NCI-H2171 (cell line): ENCODE measurements at places on chromosomes 11 and 22.

DNA sequence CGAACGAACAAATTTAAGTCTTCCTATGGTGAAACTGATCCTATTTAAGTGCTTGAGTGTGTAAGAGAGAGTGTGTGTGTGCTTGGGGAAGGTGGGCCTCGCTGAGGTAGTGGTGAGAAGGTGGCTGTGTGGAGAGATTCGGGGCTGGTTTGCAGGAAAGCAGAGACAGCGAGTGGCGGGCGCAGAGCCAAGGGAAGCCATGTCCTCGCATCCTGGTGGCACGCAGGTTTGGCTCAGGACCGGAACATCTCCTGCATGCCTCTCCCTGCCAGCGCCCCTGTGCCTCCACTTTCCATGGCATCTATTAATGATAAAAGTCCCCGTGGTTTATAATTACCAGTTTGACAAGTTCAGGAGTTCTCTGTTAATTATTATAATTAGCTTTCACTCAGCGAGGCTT, 383.1 kb upstream of the CADM1 start:
- no peak for DNase-seq

DNA sequence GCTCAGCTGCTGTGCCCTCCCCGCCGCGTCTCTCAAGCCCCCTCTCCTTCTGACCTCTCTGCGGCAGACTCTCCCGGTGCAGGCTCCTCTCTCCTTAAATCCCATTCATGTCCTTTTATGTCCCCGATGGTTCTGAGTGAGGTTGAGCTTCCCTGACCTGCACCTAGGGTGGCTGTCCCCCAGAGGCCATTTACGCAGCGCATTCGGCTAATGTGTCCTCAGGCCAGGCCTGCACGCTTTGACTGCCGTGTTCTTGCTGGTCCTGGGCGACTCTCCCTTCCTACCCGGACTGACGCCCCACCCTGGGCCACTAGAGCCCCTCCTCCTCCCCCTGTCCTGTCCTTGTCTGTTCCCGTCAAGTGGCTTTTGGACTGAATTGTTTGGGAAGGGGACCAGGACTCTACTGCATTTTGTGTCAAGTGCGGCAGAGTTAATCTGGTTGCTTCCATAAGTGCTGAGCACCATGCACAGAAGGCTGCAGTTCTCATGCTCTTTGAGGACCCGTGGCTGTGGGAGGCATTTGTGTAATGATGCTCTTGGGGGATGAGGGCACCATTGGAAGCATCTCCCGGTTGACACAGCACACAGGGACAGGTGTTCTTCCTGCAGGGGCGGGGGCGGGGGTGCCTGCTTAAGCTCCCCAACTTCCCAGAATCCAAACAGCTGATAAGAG, 37.1 kb downstream of the IGHMBP2 start:
- DNase-seq, result no peak

DNA sequence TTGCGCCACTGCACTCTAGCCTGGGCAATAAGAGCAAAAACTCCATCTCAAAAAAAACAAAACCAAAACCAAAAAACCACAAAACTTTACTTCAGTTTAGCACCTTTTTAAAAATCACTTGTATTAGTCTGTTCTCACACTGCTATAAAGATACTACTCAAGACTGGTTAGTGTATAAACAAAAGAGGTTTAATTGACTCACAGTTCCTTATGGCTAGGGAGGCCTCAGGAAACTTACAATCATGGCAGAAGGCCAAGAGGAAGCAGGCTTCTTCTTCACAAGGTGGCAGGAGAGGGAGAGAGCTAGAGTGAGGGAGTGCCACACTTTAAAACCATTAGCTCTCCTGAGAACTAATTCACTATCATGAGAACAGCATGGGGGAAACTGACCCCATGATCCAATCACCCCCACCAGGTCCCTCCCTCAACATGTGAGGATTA, 261.3 kb downstream of the TMEM135 start:
- no peak for DNase-seq

GRCh38 chr11:11513422-11513821, 108.4 kb downstream of the GALNT18 start:
- DNase-seq, result no peak

GRCh38 chr11:64498136-64498535, 92.9 kb upstream of the SLC22A12 start:
- DNase-seq, result no peak

GRCh38 chr22:23183061-23183698, 2.9 kb downstream of the BCR start:
- DNase-seq, result peak; percentile 19

DNA sequence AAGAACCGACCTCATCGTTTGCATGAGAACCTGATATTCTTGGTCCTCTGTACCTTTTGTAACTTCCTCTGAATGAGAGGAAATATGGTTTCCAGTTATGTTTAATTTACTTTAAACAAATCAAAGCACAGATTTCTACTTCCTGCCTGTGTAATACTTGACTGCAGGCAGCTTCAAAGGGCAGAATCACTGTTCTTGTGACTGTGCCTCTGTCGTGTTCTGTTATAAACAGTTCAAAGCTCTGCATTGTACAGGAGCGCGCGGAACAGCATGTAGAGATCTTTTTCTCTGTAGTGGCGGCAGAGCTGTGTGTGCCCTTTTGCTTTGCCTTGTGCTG, 73.2 kb upstream of the CLDN5 start:
- DNase-seq, result no peak

DNA sequence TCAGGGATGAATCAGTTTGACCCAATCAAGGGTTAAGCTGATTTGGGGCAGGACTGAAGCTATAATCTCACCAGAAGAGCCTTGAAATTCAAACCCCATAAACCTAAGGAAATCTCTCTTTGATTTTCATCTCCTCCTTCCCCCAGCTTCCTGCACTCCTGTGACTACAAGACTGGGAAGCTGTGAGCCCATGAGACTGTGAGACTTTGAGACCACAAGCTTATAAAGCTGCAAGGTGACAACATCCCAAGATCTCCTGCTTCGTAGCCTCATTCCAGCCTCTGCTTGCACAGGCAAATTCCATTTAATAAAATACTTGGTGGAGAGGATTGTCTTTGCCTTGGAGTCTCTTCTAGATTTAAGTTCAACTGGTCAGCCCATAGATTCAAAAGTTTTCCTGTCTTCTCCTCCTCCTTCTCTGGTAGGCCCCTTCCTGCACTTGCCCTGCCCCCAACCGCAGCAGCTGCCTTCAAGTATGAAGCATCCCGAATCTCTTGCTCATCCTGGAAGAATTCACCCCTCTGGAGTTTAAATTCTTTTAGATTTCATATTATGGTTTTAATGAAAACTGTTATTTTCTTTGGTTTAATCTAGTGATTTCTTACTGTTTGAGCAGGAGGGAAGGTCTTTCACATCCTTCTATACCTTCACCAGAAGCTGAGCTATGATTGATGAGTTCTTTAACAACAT, 42.1 kb downstream of the PAMR1 start:
- DNase-seq, result no peak

GRCh38 chr11:70611821-70612220, 213.5 kb downstream of the CTTN start:
- DNase-seq, result no peak

- no peak for DNase-seq
Observed at GRCh38 chr22:23581260-23581650, 1.2 kb upstream of the IGLL1 start.

- DNase-seq, result no peak
Observed at GRCh38 chr11:19973136-19973635, 187.1 kb downstream of the DBX1 start.

DNA sequence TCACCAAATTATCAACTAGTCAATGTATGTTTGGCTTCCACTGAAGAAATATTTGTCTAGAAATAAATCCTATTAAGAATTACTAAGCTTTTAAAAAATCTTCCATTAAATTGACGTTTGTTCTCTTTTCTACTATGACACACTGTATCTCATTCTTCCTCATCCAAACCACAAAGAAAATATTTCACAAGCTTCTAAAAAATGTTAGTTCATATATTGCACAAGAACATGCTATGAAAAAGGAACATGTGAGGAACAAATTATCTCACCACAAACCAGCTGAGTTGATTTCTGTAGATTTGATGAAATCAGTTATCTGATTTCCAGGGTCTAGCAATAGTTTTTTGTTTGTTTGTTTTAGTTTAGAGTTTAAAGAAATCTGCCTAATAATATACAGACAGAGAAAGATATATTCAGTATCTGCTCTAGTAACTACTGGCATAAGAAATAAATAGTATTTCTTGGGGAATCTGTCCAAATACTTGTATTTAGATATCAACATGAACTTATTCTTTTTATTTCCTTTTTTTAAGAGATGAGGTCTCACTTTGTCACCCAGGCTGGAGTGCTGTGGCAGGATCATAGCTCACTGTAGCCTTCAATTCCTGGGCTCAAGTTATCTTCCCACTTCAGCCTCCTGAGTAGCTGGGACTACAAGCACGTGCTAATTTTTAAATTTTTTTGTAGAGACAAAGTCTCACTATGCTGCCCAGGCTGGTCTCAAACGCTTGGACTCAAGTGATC, 161.7 kb downstream of the ATG16L2 start:
- DNase-seq, result no peak

GRCh38 chr11:17395554-17395961, 7.1 kb upstream of the KCNJ11 start:
- DNase-seq, result no peak

- no peak for DNase-seq
Observed at GRCh38 chr11:134513585-134514120, 101.6 kb upstream of the B3GAT1 start.

DNA sequence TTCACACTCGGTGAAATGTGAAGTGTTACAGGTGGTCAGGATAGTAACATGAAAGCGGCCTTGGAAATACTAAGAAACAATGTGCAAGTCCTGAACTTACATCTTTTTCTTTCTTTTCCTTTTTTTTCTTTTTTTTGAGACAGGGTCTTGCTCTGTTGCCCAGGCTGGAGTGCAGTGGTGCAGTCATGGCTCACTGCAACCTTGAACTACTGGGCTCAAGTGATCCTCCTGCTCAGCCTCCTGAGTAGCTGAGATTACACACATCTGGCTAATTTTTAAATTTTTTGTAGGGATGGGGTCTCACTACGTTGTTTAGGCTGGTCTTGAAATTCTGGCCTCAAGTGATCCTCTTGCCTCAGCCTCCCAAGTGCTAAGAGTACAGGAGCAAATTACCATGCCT, 252.6 kb downstream of the SWAP70 start:
- DNase-seq, result no peak

GRCh38 chr11:66651016-66651415, 12.5 kb downstream of the RBM4 start:
- no peak for DNase-seq

- DNase-seq, result no peak
Observed at GRCh38 chr11:47248304-47248663, 330 bp downstream of the ACP2 start.

- DNase-seq, result no peak
Observed at GRCh38 chr11:42058794-42059193, 599.3 kb upstream of the LRRC4C start.

DNA sequence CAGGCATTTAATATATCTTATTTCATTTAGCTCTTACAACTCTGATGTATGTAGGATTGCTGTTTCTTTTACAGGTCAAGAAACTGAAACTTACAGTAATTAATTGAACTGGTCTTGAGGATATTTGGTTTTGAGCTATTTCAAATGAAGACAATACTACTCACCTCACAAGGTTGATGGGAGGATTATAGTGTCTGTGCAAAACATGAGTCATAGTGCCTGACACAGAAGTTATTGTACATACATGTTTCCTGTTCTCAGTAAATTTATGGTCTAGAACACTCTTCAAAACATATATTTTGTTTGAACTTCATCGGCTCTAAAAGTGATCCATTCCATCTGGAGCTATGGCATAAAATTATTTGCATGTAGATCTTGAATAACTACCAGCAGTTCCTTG, 61.9 kb downstream of the CECR2 start:
- DNase-seq, result no peak

DNA sequence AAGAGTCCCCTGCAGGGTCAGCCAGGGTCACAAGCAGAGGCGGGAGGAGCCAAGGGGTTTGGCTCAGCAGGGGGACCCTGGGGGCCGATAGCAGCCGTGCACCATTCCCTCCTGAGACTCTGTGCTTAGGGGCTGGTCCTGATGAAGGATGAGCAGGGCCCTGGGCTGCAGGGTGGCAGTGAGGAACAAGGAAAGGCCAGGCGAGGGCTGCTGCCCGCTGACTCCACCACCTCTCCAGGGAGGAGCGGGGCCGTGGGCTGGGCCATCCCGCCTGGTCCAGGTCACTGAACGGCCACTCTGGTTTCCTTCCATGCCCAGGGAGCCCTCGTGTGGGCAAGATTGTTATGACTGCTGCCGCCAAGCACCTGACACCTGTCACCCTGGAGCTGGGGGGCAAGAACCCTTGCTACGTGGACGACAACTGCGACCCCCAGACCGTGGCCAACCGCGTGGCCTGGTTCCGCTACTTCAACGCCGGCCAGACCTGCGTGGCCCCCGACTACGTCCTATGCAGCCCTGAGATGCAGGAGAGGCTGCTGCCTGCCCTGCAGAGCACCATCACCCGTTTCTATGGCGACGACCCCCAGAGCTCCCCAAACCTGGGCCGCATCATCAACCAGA, 9.2 kb upstream of the NDUFS8 start:
- DNase-seq, result no peak

DNA sequence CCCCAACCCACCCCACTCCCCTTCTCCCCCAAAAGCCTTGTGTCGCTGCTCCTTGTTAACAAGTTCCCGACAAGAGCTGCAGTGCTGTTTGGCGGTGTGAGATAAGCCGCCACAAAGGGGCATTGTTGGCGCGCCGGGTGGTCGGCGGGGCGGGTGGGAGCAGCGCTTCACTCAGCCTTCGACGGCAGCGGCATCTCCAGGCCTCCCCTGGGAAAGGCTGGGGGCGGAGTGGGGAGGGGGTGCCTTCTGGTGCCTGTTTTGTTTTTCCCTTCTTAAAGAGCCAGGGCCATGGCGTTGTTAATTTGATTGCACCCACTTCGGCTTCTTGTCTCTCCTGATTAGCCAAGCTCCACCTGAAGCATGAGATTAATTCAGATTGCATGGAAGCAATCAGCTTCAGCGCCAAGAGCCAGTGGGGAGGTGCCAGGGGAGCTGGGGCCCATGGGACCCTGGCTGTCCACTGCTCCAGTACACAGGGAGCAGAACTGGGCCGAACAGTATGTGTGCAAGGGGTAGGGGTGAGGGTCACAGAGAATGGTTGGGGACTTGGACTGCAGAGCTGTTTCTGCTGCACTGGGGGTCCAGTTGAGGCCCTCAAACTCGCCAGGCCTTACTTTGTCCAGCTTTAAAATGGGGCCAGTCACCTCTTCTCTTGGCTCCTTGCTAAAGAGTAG, 165.1 kb downstream of the CEP164 start:
- peak; percentile 67 for DNase-seq
